Retina (tissue), 1 donor: ENCODE measurements at places on chromosomes 6 and 20.

- DNase-seq: no peak
Observed at GRCh38 chr6:67909354-67909753, 725.7 kb upstream of the ADGRB3 start.

DNA sequence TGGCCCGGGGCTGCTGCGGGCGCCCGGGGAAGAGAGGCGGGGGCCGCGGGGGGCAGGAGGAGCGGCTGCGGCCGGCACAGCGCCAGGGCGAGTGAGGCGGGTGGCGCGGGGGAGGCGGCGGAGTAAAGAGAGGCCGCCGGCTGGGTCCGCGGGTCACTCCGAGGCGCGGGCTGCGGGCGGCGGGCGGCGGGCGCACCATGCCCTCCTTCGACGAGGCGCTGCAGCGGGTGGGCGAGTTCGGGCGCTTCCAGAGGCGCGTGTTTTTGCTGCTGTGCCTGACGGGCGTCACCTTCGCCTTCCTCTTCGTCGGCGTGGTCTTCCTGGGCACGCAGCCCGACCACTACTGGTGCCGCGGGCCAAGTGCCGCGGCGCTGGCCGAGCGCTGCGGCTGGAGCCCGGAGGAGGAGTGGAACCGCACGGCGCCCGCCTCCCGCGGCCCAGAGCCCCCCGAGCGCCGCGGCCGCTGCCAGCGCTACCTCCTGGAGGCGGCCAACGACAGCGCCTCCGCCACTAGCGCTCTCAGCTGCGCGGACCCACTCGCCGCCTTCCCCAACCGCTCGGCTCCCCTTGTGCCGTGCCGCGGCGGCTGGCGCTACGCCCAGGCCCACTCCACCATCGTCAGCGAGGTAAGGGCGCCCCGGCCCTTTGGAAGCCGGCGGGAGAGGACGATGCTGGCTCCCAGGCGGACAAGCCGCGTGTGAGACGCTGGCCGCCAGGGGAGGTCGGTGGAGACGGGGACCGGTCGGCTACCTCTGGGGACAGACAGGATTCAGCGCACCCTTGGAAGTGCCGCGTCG lies at the start of gene SLC22A3:
Gene SLC22A3, plus strand, starts transcription at position 156 of the 797 bp plus-strand sequence. Its CDS starts 42 bp downstream, at position 198.
- peak; percentile 76 for DNase-seq

- no peak for DNase-seq
Observed at GRCh38 chr20:32179515-32179914, 28.0 kb downstream of the PLAGL2 start.

GRCh38 chr6:142909686-142910085 lies 35.3 kb downstream of the HIVEP2 start:
- no peak for DNase-seq

DNA sequence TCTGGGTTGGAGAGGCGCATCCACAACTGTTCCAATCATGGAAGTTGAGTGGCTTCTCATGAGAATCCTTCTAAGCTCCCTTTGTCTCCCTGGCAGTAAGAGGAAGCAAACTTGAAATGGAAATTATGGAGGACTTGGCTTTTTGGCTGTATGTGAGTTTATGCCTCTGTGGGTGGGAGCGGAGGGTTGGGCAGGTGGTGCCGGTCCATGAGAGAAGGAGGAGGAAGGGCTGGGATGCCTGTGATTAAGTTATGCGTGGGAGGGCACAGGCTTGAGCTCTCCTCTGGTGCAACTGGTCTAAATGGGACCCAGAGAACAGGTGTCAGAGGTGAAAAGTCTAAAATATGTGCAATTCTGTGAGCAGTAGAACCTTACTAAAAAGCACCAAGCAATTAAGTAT lies 2.2 kb downstream of the PHACTR3 start:
- DNase-seq: no peak

DNA sequence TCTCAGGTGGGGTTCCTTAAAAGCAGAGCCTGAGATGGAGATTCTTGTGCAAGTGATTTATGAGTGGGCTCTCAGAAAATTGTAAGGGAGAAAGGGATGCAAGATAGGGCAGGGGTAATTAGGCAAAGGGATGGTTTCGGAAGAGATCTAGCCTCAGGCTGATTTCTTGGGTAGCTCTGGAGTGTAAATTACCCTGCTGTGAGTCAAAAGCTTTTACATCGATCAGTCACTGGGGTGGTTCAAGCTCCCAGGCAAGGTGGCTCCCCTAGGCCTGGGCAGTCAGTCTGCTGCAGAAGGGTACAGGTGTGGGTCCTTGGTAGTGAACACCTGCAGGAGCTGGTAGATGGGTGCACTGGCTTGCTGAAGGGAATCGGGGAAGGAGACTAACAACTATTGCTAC lies 11.1 kb upstream of the PM20D2 start:
- no peak for DNase-seq

DNA sequence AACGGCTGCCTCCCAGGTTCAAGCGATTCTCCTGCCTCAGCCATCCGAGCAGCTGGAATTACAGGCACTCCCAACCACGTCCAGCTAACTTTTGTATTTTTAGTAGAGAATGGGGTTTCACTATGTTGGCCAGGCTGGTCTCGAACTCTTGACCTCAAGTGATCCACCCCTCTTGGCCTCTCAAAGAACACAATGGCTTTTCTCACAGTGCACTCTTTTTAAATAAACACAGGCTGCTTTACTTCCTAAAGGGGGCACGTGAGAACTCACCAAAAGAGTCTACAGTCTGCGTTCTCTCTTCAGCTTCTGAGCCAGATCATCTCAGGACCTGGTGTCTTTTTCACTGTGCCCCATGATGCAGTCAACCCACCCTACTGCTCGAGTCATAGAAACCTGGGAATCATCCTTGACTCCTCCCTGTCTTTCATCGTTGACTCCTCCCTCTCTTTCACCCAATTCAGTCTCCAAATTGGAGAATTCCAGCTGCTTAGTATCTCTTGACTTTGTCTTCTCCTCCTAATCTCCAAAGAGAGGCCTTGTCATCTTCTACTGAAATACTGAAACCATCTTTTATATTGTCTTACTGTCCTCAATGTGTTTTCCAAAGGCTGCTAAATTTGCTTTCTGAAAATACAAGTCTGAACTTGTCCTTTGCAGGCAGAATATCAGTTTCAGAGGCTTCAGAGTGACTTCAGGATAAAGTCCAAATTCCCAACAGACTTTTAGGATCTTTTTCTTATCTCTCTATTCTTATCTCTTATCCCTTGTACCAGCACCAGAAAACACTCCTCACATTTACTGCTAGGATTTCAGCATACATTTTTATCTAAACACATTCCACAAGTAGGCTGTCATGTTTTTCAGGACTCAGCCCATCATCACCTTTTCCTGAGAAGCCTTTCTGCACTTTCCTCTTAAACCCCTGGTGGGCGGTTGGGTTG lies 323.4 kb downstream of the SYNE1 start:
- no peak for DNase-seq

- no peak for DNase-seq
Observed at GRCh38 chr6:24076011-24076410, 50.0 kb upstream of the NRSN1 start.

GRCh38 chr6:56798163-56798562 lies 155.5 kb upstream of the DST start:
- no peak for DNase-seq

- DNase-seq: no peak
Observed at GRCh38 chr6:9140951-9141460, 705.7 kb upstream of the SLC35B3 start.

DNA sequence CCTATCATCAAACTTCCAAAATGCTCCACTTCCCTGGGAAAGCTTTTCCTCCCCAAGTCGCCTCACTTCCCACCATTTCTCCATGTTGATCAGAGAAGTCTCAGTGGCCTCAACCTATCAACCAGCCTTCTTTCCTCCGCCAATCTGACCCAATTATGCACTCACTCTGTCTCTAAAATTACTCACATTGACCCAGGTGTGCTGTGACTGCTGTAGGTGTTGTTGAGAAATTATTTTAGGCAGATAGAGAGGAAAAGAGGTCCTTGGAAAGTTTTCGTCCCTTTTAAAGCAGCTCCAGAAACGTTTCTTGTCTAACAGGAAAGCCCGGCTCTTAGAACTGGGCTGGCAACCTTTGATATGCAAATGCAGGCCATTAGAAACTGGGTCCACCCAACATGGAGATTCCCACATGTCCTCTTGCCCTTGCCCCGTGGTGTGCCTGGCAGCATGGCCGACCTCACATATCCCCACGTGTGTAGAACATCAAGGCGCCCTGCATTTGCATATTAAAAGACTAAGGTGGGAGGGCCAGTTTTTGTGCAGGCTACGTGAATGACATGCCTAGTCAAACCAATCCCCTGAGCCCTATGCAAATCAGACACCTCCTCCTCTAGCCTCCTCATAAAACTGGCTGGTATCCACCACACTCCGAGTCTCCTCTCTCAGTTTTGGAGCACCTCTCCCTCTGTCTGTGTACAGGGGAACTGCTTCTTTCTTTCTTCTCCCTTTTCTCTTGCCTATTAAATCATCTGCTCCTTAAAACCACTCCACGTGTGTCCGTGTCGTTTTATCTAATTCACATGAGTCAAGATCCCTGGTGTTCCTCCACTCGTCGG lies 12.9 kb downstream of the IPCEF1 start:
- DNase-seq: no peak

GRCh38 chr6:77383026-77383425 lies 80.3 kb downstream of the HTR1B start:
- DNase-seq: no peak

DNA sequence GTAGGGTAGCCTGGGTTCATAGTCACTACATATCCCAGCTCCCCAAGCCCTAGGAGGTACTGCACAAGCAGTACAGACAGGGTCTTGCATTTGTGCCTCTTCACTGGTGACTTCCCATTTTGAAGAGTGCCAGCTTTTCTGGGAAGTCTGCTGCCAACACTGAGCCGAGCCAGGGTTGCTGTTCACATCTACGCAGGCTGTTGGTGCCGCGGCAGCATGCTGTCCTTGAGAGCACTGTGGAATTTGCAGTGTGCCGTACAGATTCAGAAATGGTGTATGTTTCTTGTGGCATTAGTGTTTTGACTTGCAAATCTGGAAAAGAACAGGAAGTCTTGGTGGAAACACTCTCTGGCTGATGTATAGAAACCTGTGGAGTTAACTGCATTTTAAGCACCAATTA lies 67.5 kb downstream of the JARID2 start:
- no peak for DNase-seq

DNA sequence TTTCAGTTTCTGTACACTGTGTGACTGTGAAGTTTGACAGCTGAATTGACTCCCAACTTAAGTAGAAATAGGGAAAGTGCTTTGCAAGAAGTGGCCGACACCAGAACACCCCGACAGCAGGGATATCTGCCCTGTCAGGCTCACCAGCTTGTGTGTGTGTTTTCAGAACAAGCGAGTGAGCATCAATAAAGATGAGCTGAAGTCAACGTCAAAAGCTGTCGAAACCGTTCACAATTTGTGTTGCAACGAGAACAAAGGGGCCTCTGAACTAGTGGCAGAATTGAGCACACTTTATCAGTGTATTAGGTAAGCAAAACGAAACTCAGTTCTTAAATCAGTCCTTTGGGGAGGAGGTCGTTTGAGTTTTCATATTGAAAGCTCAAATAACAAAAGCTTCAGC lies 10.7 kb downstream of the NELFCD start:
- no peak for DNase-seq

GRCh38 chr6:112886415-112886814 lies 539.3 kb downstream of the RFPL4B start:
- no peak for DNase-seq

DNA sequence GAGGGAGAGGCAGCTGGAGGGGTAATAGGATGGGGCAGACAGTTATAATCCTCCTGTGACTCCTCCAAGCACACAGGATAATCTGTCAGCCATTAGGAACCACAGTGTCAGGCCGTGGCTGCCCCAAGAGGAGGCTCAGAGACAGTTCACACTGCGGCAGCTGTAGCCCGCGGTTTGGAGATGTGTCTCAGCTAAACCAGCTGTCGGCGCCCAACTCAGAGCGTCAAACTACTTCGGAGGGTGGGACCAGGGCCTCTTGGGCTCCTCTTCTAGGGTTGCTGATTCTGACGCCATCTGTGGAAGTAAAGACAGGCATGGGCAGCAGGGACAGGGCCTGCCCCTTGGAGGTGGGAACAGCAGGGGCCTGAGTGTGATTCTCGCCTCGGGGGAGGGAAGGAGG lies 309.8 kb downstream of the CDC5L start:
- DNase-seq: no peak

DNA sequence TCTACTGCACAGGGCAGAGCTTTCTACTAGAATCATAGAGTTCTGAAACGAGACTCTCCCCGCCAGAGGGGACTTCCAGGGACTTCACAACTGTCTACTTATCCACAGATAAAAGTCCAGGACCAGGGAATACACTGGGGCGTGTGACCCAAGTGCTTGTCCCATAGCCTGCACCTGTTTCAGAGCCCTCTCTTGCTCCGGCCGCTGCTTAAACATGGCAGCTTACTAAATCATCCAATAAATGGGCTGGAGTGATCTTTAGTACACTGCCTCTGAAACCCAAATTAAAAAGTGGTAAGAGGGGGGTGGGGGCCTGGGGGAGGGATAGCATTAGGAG lies 8.9 kb upstream of the RAB44 start:
- no peak for DNase-seq

GRCh38 chr6:13924146-13924948 lies 405 bp upstream of the RNF182 start:
- DNase-seq: peak; percentile 94

DNA sequence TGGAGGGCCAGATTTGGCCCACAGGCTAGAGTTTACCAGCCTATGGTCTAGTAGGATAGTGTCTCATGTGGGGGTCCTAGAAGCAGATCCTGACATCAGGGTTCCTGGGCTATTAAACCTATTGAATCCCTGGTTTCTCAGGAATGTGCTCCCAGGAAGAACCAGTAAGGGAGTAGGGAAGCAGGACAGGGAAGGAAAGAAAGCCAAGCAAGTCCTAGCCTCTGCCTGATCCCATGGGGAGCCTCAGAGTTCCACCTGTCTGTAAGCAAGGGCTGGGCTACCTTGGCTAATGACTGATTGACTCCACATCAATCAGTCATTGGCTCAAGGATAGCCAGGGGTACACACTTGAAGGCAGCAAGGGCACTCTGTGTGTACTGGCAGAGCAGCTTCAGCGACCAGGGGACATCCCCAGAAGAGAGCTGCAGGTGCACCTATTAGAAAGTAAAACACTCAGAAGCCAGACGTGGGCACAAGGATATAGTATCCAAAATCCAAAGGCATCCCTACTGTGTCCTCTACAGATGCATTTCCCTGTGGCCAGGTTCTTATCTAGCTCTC lies 309.5 kb downstream of the TSHZ2 start:
- DNase-seq: no peak

DNA sequence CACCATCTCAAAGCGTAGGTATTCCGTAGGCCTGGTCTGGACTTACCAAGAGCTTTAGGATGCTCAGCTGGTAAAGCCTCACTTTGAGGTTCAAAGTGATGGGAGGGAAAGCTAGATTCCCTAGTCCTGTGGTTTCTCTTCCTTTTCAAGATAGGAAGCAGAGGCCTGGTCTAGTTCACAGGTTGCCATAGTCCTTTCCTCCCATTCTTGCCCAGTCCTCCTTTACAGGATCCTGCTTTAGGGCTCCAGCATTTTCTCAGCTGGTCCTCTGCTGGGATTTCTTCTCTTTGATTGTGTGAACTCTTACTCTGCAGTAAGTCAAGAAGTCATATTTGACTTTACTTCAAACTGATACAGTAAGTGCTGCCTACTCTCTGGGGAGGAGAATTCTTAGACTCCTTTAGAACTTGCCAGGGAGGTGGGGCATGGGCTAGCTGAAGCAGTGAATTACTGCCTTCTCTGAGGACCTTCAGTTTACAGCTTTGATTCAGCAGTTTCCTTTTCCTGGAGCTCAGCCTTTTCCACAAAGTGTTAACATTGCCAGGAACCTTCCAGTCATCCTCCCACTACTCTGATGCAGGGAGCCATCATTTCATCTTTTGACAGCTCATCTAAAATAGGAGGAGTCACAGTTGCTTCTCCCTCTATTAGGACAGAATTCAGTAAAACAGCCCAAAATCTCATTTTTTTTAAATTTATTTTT lies 42.8 kb upstream of the PLCG1 start:
- no peak for DNase-seq
